ENCODE measurements at places on chromosomes 11 and 22. TPM values are rescaled to one million over a fixed set of nuclear protein-coding genes. Genes with fewer than 3 reads are reported as not detected.

The GSTT2B gene
- polyA plus RNA-seq: 20.4 TPM

The CCDC34 gene
- polyA plus RNA-seq: 24.9 TPM

The POU2AF2 gene
- polyA plus RNA-seq: 0.35 TPM

The RIBC2 gene
- 9.0 TPM for polyA plus RNA-seq

GRCh38 chr11:44988111-44988510, 37.4 kb upstream of the TP53I11 start:
- DNase-seq: no peak

- DNase-seq: no peak
These were observed 14.5 kb upstream of the PHLDA2 start for GRCh38 chr11:2943711-2944118.

The GP1BB gene
- 3.4 TPM for polyA plus RNA-seq

DNA sequence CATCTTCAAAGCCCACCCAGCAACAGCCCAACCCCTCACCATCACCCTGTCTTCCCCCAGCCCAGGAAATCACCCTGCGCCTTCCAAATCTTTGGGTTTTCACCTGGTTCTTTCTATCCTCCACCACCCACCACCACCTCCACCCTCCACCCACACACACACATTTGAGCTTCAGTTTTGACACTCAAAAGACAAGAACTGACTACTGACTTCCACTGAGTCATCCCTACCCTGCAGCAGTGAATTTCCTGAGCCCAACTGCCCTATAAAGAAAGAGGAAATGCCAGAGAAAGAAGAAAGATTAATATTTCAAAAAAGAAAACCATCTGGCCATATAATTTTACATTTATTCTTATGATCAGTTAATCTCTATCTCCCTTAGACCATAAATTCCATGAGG, 137.5 kb downstream of the CHST1 start:
- no peak for DNase-seq

The DKK3 gene
- 178 TPM for polyA plus RNA-seq

The KRTAP5-2 gene
- not detected for polyA plus RNA-seq

The STK33 gene
- polyA plus RNA-seq: 31.0 TPM

DNA sequence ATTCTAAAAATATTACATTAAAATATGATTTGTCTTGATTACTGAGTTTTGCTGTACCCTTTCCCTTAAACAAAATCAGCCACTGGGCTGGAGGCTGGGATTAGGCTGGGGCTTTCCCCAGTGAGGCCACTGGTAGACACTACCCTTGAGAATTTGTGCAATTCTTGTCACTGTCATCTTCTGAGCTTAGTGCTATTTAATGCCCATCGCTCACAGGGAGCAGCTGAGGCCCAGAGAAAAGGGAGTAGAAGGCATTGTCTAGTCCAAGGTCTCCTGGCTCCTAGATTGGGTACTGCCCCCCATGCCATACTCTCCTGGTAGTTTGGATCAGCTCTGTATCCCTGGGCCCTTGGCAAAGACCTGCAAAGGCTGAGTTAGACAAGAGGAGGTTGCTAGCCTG, 6.7 kb downstream of the CHRM1 start:
- DNase-seq: no peak

DNA sequence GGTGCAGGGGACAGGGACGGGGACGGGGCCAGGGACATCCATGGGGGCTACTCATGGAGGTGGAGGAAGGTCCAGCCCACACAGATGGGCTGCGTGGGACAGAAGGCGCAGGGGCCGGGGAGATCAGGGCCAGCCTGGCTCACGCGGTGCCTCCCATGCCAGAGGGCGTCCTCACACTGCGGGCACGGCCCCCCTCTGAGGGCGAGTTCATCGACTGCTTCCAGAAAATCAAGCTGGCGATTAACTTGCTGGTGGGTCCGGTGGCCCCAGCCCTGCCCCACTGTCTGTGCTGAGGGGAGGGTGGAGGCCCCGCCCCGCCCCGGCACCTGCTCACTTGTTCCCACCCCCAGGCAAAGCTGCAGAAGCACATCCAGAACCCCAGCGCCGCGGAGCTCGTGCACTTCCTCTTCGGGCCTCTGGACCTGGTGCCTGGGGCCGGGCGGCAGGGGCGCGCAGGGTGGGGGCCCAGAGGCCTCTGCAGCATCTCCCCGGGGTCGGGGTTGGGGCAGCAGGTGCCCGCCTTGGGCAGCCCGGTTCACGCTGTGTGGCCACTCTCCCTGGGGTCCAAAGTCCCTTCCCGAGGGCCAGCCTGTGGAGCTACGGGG, 15.8 kb downstream of the EPS8L2 start:
- DNase-seq: peak; percentile 92

DNA sequence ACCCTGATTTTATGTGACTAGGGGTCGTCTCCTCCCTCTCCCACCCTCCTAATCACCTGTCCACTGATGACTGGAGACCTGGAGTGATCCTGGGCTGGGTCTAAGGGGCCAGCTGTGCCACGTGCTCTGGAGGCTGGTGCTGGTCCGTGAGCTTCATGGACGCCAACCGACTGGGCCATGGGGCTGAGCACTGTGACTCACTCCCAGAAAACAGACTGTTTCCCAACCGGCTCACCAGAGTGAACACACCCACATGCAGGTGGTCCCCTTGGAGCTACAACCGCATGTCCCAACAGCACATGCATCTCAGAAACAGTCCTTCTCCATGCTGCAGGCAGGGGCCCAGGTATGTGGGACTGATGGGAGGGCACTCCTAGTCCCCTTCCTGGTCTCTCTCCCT, 14.0 kb upstream of the LMO1 start:
- no peak for DNase-seq

DNA sequence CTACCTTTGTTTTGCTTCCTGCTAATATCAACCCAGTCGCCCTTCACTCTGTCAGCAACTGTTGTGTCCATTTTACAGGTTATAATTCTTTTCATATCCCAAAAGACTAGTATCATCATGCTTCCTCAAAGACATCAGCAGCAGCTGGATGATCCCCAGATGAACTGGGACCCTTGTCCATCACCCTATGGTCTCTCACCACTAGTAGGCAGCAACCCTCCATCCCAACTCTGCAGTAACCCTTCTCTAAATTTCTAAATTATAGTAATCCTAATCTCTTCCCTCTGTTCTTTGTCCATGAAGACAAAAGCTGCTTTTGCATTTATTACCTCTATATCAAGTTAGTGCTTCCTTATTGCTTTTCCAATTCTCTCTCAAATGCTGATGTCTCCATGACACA, 1025.8 kb downstream of the FAM181B start:
- no peak for DNase-seq

DNA sequence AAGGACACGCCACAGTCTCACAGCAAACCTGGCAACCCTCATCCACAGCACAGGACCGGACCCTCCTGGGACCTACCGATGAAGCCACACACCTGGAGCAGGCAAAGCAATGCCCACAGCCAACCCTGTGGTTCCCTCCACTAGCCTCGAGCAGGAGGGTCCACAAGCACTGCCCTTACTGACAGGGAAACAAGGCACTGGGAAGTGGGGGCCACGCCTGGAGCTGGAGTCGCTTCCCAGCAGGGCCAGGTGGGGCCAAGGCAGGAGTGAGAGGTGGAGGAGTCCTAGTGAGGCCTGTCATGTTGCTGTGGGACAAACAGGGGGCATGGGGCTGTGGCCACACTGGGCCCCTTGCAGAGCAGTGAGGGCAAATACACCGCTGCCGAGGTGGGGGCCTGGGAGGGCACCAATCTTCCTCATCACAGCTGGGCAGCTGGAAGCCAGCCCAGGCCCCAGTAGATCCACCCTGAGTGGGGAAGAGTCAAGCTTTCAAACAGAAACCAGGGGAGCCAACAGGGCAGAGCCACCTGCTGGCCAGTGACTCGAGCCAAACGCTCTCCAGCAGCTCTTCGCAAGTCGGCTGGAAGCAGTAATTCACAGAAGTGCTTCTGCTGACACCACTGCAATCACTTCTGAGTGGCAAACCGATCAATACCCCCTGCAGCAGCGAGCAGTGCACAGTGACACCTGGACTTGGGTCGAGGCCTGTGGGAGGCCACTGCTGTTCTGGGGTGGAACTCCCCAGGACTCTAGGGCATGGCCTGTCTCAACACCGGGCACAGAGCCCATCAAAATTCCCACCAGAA, 13.7 kb downstream of the SULT4A1 start:
- DNase-seq: peak; percentile 18

DNA sequence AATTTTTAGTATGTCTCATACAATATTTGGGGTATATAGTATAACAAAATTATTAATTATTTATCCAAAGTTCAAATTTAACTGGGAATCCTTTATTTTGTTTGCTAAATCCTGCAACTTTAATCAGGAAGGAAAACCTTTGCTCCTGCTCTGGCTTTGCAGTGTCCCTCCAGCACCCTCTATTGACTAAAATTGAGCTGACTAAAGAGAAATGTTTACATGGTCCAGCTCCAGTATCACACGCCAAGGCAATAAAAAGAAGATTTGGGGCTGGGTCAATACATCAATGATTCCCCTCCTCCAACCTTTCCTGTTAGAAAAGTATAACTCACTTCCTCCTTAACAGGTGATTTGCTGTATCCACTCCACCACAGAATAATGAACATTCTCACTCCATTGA, 153.0 kb upstream of the LRRC4C start:
- no peak for DNase-seq

The OR4A16 gene
- not detected for polyA plus RNA-seq

The TUB gene
- polyA plus RNA-seq: 27.9 TPM

The KDM4E gene
- polyA plus RNA-seq: 0.37 TPM

- peak; percentile 64 for DNase-seq
These were observed 82.3 kb upstream of the EED start for GRCh38 chr11:86162239-86162638.

DNA sequence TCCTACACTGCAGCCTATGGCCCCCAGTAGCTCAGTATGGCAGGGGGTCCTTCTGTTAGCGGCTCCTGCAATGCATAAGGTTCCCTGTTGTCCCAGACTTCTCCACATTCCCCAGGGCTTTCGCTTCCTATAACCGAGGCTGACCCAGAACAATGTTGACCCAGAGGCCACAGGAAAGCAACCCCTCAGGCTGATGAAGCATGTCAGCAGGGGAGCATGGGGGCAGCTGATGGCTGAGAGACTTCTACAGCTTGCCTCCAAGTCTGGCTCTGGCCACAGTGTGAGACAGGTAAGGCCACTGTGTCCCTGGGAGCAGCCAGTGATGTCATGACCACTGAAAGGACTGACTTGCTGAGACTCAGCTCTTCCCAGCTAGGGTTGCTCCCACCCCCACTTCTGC, 12.5 kb upstream of the PPFIBP2 start:
- no peak for DNase-seq

GRCh38 chr22:24402460-24403192, 24.8 kb upstream of the ADORA2A start:
- DNase-seq: no peak

DNA sequence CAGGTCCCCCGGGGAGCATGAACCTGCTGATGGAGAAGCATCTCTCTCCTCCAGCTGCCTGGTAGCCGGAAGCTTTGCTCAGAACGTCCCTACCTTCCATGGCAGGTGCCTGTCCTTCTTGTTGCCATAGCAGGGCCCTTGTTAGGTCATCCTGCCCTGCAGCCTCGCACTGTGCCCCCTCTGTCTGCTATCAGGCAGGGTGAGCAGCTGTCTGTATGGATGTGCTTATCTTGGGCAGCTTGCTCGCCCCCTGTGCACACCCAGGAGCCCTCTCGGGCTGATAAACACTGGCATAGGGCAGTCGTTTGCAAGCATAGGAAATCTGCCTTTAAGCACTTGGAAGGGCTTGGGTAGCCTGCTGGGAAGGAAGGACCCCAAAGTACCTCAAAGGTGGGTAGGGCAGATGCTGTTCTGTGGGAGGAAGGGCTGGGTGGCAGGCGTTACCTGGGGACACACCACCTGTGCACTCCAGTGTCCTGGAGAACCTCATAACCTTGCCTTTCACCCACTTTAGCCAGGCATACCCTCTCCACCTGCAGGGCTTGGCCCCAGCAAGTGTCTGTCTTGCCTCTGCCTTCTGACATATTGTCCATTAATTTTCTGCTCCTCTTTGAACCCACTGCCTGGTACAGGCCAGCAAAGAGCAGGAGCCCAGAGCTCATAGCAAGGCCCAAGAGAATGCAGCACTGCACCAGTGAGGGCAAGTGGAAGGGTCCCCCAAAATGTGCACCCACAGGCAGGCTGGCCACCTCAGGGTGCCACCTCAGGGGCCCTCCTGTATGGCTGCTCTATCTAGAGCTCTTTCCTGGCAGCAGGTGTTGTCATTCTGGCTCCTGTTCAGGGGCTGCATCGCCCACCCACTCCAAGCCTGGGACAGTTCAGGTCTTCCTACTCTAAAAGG, 8.0 kb upstream of the COMT start:
- DNase-seq: peak; percentile 35

- DNase-seq: no peak
These were observed 22.7 kb upstream of the CTSD start for GRCh38 chr11:1786466-1786865.

The TRPM5 gene
- polyA plus RNA-seq: 0.36 TPM

GRCh38 chr11:67251841-67252240, 14.4 kb upstream of the GRK2 start:
- no peak for DNase-seq

- DNase-seq: no peak
These were observed 590.0 kb downstream of the METTL15 start for GRCh38 chr11:28697920-28698827.

DNA sequence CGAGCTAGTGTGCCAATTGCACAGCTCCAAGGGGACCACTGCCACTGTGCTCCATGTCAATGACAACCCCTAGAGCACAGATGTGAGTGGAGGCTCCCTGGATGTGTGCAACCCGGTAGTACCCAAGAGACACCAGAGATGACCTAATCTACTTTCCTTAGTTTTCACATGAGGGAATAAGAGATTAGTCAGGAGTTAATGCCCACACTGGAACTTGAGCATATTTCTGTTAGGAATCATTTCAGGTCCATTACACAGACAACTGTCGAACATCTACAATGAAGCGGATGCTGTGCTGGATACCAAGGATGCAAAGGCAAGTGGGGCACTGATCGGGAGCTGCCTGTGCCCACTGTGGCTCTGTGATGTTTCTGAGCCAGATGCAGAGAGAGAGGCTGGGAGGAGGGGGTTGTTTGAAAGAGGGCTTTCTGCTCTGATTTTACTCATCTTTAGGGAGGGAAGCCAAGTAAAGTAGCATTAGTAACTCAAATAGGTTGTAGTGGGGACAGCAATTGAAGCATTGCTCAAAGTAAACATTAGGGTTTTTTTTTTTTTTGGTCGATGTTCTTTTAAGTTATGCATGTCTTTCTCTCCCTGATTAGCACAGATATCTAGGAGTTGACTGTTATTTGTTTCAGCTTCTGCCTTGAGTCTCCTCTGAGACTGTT, 82.5 kb upstream of the SORL1-AS1 start:
- DNase-seq: no peak

The INS gene
- not detected for polyA plus RNA-seq

DNA sequence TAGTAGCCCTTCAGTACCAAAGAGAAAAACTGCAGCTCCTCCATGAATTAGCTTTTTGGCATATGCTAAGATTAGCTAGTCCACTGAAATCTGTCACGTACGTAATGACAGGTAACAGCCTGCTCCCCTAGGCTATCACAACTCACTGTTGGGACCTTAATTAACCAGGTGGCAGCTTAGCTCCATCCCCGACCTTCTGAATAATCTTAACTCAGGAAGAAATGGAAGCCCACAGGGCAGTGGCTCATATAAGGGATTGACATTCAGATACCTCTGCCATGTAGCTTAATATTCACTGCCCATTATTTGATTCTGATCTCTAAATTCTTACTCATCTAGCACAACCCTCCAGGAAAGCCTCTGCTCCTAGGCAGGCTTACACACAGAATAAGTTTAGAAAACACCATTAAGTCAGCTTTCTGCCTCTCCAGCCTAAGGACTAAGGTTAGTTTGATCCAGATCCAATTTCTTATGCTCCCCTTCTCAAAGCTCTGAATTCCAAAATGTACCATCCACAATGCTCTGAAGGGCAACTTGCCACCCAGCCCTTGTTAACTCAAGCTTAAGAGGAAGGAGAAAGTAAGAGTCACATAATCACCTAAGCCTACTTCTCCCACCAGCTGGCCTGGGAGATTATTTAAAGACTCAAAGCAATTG, 5.0 kb downstream of the HSPA8 start:
- no peak for DNase-seq

- DNase-seq: no peak
These were observed 154.7 kb downstream of the BARX2 start for GRCh38 chr11:129530154-129530895.
